Kidney capillary endothelial cell (primary cell): ENCODE measurements at places on chromosomes 7 and 10.

DNA sequence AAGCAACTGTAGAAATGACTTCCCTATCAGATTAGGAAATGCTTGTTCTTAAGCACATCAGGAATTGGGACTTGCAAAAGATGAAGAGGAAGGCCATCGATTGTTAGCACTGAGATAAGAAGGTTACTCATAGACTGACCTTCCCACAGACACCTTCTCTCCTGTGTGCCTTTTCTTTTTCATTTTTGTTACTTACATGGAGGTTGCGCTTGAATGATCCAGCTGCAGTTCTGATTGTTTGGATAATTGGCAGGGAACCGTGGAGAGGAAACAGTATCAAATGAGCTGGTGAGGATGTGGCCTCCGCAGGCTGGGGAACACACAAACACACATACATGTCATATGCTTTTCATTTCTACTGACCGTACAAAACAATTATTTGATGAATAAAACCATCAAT is 134.9 kb upstream of the RSU1 start:
- DNase-seq, result no peak

DNA sequence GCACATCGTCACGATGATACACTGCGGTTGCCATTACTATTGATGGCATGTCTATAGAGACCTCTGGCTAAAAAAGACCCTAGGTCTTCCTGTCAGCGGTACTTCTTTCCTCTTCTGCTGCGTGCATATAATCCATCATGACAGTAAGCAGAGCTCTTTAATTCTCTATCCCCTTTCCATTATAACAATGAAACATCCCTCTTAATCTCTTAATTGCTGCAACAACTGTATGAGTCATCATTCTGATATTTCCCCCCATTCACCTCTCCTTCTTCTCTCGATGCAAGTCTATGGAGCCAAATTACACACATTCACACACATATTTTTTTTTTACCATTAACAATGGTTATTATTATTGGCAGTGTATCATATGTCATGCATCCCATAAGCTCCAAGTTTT is 45.2 kb upstream of the AKR1E2 start:
- DNase-seq, result peak; percentile 69

DNA sequence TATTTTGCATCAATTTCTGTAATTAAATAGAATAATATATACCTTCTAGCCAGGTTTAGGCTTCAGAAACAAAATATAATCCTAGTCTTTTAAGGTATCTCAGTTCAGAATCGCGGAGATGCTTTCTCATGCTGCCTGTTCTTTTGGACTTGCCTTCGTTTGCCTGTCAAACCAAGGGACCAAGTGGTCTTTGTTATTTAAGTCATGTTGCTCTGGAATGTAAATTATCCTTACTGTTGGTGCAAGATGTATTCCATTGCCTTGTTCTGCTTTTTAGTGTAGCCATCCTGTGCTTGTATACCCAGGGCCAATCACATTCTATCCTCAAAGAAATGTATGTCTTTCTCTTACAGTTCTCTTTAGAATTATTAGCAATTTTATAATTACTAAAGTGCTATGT is 1.1 kb upstream of the GIMAP4 start:
- no peak for DNase-seq

DNA sequence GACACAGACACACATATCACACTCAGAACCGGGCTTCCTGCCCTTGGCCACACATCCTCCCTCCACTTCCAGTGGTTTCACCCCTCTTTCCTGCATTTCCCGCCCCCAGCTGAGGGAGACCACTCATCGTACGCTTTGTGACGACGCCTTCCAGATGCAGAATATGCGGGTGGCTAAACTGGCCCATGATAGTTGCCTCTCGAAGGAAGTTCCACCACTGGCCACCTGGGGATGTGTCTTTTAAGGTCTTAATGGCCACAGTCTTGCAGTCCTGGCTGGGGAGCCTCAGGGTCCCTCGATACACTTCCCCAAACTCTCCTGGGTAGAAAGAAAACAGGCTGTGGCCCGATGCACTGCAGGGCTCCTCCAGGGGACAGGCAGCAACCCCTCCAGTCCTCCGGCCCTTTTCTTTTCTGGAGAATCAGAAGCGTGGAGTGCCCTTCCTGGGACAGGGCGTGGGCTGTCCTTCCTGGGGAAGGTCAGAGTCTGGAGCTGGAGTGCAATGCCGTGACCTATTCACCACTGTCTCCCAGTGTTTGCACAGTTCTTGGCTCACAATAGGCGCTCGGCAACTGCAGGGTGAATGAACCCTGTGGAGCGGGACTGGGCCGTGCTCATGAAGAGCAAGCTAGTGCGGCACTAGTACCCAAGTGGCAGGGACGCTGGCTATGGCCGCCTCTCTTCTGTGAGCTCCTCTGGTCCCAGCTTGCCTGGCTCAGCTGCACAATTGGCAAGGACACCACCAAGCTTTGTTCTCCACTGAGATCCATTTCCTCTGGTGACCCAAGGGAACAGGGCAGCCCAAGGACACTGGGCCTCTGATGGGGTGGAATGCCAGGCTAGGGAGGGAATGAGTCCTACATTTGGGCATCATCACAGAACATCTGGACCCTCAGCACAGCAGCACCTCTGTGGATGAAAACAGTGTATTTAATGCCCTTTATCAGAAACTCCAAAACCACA is 13.2 kb downstream of the EPHA1 start:
- DNase-seq, result no peak

GRCh38 chr7:33075818-33076518 is 13.4 kb upstream of the NT5C3A start:
- no peak for DNase-seq

DNA sequence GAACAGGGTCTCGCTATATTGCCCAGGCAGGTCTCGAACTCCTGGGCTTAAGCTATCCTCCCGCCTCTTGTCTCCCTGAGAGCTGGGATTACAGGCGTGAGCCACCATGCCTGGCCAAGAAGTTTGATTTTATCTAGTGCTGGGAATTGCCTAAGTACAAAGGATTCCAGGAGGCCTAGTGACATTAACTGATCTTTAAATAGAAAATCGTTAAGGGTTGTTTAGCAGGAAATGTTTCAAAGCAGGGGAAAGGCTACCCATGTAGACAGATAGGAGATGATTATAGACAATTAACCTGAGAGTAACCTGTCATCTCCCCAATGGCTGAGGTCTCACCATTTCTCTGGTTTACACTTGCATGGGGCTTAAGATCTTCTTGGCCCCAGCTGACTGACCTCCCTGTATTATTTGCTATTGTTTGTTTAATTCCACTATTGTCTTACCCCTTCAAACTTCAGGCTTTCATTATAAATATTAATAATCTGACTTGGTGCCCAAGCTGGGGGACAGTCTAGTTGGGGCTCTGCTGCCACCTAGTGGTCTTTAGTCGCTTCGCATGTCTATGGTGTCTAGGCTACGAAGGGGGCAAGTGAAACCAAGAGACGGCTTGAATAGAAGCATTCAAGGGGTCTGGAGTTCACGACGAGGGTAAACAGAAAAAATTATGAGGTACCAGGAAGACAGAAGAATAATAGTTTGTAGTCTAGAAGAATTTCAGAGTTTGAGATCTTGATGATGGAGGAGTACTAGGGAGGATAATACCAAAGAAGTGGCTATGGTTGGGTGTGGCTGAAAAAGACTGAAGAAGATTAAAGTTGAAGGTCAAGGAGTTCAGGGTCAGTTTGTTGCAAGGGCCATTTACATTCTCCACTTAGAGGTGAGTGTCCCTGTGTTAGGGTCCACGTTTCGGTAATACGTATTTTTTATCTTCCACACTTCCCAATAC is 40.4 kb upstream of the BPGM start:
- DNase-seq, result peak; percentile 63

DNA sequence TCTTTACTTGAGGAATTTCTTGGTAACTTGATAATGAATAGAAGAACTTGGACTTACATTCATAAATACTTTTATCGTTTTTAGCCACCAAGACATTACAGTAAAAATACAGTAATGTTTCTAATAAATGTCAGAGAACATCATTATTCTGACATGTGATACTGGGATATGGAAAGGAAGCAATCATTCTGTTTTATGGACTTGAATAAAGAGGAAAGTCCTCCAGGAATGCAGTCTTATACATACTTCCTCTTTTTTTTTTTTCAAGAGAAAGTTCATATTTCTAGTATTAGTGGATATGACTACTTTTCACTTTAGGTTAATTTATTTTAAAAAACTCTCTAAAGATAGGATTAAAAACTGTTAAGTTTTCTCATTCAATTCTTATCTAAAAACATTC is 220.0 kb upstream of the SEMA3C start:
- no peak for DNase-seq

GRCh38 chr7:131527456-131527855 is 29.0 kb downstream of the PODXL start:
- DNase-seq, result no peak

DNA sequence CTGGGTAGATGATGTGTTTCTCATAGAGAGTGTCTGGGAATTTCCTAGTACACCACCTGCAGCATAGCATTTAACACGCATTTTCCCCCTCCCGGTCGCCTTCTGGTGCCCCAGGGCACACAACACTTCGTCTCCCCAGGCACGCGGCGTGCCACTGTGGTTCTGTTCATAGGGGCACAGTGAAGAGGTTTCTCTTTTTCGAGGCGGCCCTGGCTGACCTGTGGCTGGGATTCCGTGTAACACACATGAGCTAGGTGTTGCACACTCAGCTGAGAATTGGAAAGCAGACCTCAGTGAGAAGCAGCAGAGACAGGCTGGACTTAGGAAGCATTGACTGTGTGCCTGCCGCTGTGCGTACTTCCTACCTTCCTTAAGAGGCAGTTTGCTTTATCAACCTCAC is 214.3 kb upstream of the SHH start:
- DNase-seq, result no peak

GRCh38 chr10:63236113-63236935 is 103.2 kb downstream of the NRBF2 start:
- DNase-seq, result peak; percentile 87

DNA sequence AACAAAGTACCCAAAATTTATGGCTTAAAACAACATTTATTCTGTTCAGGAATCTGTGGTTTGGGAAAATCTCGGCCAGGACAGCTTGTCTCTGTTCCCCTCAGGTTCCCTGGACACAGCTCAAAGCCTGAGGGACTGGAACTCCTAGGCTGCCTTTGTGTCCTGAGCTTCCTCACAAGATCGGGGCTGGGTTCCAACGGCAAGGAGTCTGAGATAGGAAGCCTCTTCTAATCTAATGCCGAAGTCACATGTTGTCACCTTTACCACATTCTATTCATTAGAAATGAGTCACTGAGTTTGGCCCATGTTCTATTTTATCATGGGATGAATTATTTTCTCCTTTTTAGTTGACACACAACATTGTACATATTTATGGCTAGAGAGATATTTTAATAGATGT is 80.5 kb downstream of the ANKRD26 start:
- no peak for DNase-seq

DNA sequence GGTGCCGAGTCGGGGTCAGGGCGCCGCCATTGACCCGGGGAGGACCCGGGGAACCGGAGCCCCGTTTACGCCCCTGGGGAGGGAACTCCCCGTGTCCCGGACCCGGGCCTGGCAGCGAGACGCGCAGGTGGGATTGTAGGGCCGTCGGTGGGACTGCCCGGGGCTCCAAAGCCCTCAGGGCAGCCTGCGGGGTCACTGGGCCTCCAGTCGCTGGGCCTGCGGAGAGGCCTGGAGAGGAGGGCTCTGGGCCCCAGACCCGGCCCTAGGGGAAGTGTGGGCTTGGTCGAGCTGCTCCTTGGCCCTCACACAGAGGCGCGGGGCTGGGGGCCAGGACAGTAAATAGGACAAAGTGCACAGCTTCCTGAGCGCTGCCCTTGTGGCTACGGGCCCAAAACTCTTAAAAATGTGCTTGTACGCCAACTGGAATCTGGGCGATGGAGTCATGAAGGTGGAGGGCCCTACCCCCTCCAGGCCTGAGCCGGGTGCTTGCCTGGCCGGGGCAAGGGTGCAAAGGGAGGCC is 657 bp downstream of the ECHDC3 start:
- no peak for DNase-seq

- DNase-seq, result peak; percentile 23
These were observed 284.3 kb downstream of the SORCS3 start for GRCh38 chr10:104925232-104925851.

DNA sequence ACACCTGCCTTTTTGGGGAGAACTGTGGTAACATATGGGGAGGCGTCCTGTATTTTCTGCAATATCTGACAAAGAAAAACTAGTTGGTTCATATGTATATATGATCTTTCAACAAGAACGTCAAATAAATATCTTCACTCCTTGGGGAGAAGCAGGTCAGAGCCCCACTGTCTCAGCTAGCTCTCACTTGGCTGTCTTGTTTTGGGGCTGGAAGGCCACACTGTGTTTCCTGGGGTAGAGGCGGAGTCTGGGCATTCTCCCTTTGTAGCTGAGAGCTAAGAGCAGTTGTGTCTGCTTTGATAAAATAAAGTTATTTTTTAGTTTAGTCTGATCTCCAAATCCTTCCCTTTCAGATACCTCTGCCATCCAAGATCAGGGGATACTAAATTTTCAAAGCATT is 83.9 kb upstream of the IGFBP3 start:
- no peak for DNase-seq

DNA sequence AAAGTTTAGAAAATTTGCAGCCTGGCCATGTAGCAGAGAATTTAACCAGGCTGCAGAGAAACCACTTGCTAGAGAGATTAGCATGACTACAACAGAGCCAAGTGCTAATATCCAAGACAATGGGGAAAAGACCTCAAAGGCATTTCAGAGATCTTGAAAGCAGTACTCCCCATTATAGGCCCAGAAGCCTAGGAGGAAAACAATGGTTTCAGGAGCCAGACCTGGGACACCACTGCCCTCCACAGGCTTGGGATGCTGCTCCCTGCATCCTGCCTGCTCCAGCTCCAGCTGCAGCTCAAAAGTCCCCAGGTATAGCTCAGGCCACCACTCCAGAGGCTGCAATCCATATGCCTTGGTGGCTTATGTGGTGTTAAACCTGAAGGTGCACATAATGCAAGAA is 101.5 kb upstream of the TMEM72 start:
- no peak for DNase-seq
